Cerebellum (tissue), 4 donors: ENCODE measurements at places on chromosomes 16 and 17. TPM values are rescaled to one million over a fixed set of nuclear protein-coding genes. Genes with fewer than 3 reads are reported as not detected.
A peak's percentile ranks its signal among the peaks of the same experiment; 100 is the strongest.

CA4 gene
- total RNA-seq: 3.2 TPM

- no peak for DNase-seq
These were observed 484.7 kb downstream of the NPIPA7 start for GRCh38 chr16:16863672-16864071.

DNA sequence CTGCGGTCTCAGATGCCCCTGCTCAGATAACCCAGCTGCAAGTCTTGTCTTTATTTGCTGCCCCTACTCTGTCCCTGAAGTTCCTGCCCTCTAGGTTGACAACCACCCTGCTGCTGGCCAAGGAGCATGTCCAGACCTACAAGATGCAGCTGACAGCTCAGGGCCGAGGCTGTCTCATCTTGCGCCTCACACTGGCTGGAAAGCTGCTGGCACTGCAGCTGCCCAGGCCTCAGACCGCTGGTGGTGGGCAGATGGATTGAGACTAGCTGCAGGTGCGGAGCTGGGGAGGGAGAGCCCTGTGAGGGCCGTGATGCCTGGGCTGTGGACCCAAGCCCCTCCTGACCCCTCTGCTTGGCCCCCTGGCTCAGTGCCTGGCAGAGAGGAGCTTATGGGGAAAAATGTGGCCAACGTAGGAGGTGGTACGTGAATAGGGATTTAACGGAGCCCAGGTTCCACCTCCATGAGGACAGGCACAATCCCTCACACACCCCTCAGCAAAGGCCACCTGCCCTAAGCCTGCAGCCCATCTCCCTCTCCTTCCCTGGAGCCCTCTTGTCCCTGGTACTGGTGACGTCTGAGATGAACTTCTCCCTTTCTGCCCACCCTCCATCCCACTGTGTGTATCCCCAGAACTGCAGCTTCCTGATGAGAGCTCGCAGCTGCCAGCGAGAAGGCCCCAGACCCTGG is 8.3 kb upstream of the GALK1 start:
- no peak for DNase-seq

GRCh38 chr17:44204441-44204882 is 4.8 kb upstream of the ATXN7L3 start:
- no peak for DNase-seq

DNA sequence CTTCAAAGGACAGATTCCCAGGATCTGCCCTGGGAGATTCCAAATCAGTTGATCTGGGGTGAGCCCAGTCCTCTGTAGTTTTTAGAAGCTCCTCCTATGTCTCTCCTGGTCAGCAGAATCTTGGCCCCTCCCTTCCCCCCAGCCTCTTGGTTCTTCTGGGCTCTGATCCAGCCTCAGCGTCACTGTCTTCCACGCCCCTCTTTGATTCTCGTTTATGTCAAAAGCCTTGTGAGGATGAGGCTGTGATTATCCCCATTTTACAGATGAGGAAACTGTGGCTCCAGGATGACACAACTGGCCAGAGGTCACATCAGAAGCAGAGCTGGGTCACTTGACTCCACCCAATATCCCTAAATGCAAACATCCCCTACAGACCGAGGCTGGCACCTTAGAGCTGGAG is 840 bp upstream of the CDH5 start:
- no peak for DNase-seq

CPHXL2 gene
- not detected for total RNA-seq

- no peak for DNase-seq
These were observed 17.8 kb downstream of the SNN start for GRCh38 chr16:11685844-11686618.

PIRT gene
- total RNA-seq: 7.3 TPM

DNA sequence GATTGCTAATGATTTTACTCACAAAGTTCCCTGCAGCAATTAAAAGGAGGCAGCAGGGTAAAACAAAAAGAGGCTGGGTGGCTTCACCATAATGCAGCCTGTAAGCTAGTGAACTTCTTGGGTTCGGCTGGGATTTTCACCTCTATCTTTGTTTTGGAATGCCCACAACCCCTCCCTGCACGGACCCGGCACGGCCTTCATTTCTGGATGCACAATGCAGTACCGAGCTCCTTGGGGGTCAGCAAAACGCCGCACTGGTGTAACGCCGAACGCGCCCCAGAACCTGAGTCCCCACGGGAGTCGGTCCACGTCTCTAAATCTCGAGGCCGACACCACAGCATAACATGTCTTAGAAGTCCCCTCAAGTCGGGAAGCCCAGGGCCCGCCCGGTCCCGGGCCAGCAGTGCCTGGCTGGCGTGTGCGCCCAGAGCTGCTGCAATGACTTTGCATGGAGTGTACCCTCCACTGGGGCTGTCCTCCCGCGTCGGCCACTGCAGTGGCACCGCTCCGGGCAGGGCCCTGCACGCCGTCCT is 759 bp downstream of the UBE2O start:
- no peak for DNase-seq

FBXW10B gene
- total RNA-seq: 1.4 TPM

GRCh38 chr16:53933407-53933806 is 229.5 kb downstream of the FTO start:
- no peak for DNase-seq

GRCh38 chr17:30920683-30921543 is 832 bp upstream of the ADAP2 start:
- DNase-seq: no peak

ZG16 gene
- total RNA-seq: 0.09 TPM

- DNase-seq: no peak
These were observed 23.5 kb downstream of the SRCAP start for GRCh38 chr16:30722443-30722842.

RHBDL1 gene
- total RNA-seq: 2.7 TPM

RDM1 gene
- total RNA-seq: 2.4 TPM

STH gene
- total RNA-seq: 4.1 TPM

KLHL10 gene
- not detected for total RNA-seq

LGALS9C gene
- not detected for total RNA-seq

- DNase-seq: peak; percentile 78
These were observed at the start of gene STAT5A for GRCh38 chr17:42287977-42288802. TSS of gene STAT5A (plus strand) at chr17:42288498. CDS start at chr17:42289412, 914 bp downstream.

PRSS36 gene
- 1.6 TPM for total RNA-seq

GRCh38 chr16:79601931-79602627 is 1.5 kb upstream of the MAF start:
- peak; percentile 69 for DNase-seq

TMEM88 gene
- total RNA-seq: 3.2 TPM

- peak; percentile 35 for DNase-seq
These were observed 250.0 kb downstream of the KATNIP start for GRCh38 chr16:27799896-27800295.

- no peak for DNase-seq
These were observed 179.3 kb upstream of the CIBAR2 start for GRCh38 chr16:85291302-85292148.

GRCh38 chr17:69448431-69449102 is 34.1 kb downstream of the MAP2K6 start:
- peak; percentile 62 for DNase-seq

DNA sequence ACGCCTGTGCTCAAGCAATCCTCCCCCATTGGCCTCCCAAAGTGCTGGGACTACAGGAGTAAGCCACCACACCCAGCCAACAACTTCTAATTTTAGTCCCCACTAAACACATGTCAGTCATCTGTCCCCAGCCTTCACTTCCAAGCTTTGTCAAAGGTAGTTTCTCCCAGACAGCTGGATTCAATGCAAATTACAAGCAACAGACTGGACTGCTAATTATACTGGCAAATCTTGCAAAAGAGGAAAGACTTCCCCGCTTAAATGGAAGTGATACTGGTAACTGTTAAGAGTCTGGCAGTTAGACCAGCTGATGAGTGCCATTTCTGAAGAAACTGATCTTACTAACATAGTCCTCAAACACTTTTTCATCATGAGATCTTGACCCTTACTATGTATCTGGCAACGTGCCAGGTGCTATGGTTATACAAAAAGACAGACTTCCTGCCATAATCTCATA is 8.2 kb upstream of the GGA2 start:
- no peak for DNase-seq

GRCh38 chr16:15835136-15835878 is 21.5 kb downstream of the MYH11 start:
- no peak for DNase-seq

DNA sequence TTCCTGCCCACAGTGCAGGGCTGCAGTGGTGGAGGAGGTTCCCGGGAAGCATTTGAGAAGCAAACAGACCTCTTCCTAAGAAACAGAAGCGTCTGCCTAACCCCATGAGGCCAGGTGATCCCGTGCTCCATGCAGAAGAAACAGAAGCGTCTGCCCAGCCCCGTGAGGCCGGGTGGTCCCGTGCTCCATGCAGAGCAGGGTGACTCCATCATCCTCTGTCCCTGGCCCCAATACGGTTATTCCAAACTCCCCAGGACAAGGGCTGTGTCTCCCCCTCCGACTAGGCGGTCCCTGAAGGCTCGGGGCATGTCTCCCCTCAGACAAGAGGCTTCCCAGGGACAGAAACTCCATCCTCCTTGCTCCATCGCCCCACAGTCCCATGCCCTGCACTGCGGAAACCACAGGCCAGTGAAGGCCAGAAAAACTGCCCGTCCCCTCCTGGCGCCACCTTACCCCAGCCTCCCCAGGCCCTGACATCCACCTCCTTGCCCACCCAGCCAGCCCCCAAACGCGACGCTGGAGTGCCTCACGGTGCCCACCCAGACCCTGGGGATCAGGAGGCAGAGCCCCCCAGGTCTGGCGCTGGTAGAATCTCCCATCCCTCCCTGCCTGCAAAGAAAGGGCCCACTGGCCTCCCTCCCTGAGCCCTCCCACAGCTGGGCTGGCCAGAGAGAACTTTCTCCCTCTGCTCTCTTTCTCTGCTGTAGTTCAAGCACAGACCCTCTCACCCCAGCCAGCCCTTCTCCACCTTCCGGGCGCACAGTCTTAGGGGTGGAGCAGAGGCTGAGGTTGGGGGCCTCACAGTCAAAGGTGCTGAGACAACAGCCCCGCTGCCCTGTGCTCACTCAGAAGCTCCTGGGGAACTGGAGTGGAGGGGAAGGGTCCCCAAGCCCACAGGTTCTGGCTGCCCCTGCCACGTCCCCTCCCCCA is 30.6 kb upstream of the KRT17 start:
- DNase-seq: no peak

- no peak for DNase-seq
These were observed 13.9 kb downstream of the LRRC37B start for GRCh38 chr17:32020943-32021614.

GRCh38 chr16:53713403-53714204 is 9.6 kb downstream of the FTO start:
- DNase-seq: no peak

ATP2A1 gene
- total RNA-seq: 0.18 TPM

DNA sequence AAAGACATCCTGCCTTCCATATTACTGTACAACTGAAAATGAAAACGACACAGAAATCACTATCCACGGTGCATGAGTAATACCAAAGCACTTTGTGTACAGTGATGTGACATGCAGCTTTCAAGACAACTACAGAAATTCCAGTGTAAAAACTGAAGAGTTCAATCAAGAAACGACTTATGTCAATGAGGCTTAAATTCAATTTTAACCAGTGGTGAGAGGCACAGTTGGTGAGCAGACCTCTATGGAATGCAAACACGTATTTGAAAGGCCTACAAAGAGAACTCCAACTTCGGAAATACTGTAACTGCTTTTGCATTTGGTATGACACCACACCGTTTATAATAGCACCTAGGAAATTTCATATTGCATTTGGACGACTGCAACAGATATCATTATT is 87.6 kb downstream of the USP31 start:
- no peak for DNase-seq

ARL5C gene
- total RNA-seq: not detected

DNA sequence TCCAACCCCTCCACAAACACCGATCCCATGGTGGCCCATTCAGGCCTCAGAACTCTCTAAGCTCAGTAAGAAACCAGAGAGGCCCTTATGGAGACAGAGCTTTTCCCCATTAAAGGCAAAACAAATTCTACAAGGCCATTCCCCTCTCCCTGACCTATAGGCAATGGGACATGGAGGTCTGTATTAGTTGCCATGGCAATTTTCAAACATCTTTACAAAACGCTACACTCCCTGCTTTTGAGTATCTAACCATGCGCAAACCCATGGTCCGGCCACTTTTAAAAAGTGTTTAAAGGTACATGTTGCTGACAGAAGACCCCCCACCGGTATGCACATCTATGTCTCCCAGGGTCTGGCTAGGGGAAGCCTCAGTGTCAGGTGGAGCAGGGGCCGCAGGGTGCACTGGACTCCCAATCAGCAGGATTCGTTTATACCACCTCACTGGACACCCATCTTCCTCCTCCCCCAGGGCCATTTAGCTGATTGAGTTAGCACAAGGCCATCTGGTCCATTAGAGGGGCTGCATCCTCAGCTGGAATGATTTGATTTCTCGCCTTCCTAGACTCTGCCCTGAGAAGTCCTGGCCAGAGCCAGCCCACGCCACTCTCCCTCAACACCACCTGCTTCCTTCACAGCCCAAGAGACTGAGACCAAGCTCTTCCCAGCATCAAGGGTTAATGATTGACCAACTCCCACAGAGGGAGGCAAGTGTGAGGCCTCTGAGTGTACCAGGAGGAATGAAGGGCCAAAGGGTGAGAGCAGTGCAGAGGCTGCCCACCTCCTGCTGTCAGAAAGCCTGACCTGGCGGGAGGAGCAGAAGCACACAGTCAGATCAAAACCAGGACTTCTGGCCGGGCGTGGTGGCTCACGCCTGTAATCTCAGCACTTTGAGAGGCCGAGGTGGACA is 10.9 kb downstream of the ACLY start:
- DNase-seq: no peak

DNA sequence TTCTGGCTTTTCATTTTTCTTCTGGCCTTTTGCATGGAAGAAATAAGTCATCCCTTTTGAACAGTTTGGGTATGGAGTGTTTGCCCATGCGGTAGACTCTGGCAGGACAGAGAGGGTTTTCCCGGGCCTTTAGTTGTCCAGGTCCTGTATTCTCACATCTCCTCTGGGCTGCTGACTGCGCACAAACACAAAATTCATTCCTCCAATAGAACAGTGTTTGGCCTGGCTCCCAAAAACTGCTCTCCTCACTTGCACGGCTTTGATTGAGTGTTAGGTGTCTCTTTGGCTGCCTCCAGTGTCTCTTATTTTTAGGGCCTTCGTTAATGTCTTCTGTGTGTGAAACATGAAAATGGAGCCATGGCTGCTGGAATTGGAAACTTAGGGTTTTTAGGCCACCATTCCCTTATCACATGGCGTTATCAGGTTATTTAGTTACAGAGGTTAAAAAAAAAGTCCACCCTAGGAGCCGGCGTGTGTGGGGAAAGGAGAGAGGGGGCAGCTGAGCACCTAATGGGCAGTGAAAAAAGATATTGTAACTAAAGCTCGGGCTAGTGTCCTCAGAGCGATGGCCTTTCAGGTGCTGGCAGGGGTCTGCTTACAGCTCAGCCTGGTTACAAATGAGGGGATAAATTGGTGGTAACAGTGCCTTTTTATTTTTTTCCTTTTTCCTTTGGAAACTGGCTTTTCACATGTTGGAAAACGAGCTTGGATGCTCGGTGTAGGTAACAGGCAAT is 47.3 kb downstream of the PRKCA start:
- no peak for DNase-seq
